ENCODE measurements at places on chromosomes 13 and 19. TPM values are rescaled to one million over a fixed set of nuclear protein-coding genes. Genes with fewer than 3 reads are reported as not detected.

DNA sequence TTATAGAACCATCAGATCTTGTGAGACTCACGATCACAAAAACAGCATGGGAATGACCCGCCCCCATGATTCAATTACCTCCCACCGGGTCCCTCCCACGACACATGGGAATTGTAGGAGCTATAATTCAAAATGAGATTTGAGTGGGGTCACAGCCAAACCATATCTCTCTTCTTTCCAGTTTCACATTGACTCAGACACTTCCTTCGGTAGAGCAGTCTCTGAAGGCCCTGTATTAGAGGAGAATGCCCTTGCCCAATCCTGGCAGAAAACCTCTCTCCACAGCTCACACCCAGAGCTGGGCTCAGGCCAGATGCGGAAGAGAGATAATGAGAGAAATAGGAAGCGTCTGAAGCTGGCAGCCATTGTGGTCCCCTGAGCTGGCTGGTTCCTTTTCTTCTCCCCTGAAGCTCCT, 72.4 kb upstream of the CLDN10 start:
- no peak overlapping the region for H3K4me3 ChIP-seq
- peaks cover 19% of the 10 kb centered on the region for H3K4me1 ChIP-seq
- H3K36me3 ChIP-seq, result no peaks in the 10 kb centered on the region
- DNase-seq, result peak; percentile 5
- no peaks in the 10 kb centered on the region for H3K27me3 ChIP-seq
- H3K27ac ChIP-seq, result no peak overlapping the region

DNA sequence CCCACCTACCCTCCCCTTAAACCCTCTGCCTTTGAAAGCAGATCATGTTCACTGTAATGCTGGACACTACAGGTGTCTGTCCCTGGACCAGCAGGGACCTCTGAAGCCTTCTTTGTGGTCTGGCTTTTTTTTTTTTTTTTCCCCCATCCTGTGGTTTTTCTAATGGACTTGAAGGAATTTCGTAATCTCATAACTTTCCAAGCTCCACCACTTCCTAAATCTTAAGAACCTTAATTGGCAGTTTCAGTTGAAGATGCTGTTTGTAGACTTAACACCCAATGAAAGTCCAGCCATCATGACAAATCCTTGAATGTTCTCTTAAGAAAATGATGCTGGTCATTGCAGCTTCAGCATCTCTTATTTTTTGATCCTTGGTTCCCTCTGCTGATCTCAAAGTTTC, 45.0 kb upstream of the LRCH1 start:
- no peaks in the 10 kb centered on the region for H3K27me3 ChIP-seq
- H3K4me1 ChIP-seq, result no peaks in the 10 kb centered on the region
- no peaks in the 10 kb centered on the region for H3K36me3 ChIP-seq
- no peak overlapping the region for H3K4me3 ChIP-seq

DNA sequence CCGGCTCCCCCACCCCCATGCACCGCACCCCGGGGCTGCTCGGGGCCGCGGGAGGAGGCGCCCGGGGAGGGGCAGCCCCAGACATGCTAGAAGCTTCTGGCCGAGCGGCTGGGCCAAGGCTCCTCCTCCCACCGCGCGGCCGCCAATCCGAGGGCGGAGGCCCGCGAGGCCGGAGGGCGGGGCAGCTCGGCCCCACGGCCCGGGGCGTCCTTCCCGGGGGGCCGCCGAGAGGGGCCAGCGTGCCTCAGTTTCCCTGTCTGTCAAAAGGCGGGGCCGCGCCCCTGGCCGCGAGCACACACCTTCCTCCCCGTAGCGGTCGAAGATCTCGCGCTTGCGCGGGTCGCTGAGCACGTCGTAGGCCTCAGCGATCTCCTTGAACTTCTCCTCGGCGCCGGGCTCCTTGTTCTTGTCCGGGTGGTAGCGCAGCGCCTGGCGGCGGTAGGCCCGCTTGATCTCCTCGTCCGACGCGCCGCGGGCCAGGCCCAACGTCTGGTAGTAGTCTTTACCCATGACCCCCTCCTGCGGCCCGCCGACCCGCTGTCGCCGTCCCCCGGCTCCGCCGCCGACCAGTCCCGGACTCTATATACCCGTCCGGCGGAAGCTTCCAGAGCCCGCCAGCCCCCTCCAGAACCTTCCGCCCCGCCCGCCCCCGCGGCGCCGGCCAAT, at the start of gene DNAJB1:
TSS of gene DNAJB1 (minus strand) at position 558 of the 666 bp plus-strand sequence. CDS start at position 510, 48 bp downstream.
- H3K27ac ChIP-seq, result peak within 1 kb of the TSS; percentile 99
- peak within 1 kb of the TSS; percentile 96 for H3K4me3 ChIP-seq
- no peaks in the 10 kb centered on the region for H3K27me3 ChIP-seq
- H3K4me1 ChIP-seq, result peaks cover 40% of the 10 kb centered on the region

- DNase-seq, result no peak
- H3K4me3 ChIP-seq, result no peak overlapping the region
- no peak overlapping the region for H3K27ac ChIP-seq
- no peaks in the 10 kb centered on the region for H3K27me3 ChIP-seq
- no peaks in the 10 kb centered on the region for H3K36me3 ChIP-seq
Observed at GRCh38 chr13:88752041-88752440, 1080.9 kb downstream of the SLITRK5 start.

DNA sequence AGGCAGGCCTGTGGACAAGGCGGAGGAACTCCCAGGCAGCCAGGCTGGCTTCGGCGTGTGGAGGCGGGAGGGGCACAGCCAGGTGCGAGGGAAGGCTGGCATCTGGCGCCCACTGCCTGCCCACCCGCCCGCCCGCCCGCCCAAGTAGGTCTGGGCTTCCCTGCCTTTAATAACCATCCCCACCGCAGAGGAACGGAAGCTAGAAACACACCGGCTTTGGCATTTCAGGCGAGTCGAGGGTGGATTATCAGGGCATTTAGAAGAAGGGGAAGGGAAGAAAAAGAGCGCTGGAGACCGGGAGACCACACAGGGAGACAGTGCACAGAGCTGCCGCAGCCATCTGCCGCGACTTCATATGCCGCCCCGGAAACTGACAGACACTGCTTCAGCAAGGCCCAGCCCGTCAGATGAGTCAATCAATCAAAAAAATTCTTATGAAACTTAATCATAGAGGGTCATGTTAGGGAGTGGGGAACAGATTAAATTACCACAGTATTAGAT, 199.7 kb downstream of the TSHZ3 start:
- H3K27me3 ChIP-seq, result no peaks in the 10 kb centered on the region
- no peaks in the 10 kb centered on the region for H3K36me3 ChIP-seq
- no peak for DNase-seq
- H3K4me1 ChIP-seq, result no peaks in the 10 kb centered on the region
- no peak overlapping the region for H3K27ac ChIP-seq

GRCh38 chr13:30618186-30618929, 638 bp downstream of the USPL1 start:
- H3K4me3 ChIP-seq, result peak overlapping the region; percentile 81
- peaks cover 22% of the 10 kb centered on the region for H3K4me1 ChIP-seq
- peak overlapping the region; percentile 100 for H3K27ac ChIP-seq
- H3K27me3 ChIP-seq, result no peaks in the 10 kb centered on the region
- H3K36me3 ChIP-seq, result peaks cover 26% of the 10 kb centered on the region

The B3GNT3 gene
- not detected for total RNA-seq
